ENCODE measurements at places on chromosomes 6 and 20. TPM values are rescaled to one million over a fixed set of nuclear protein-coding genes. Genes with fewer than 3 reads are reported as not detected.

Gene SLC2A10
- 27.3 TPM for total RNA-seq

Gene PPIL6
- total RNA-seq: 0.74 TPM

Gene LCA5
- total RNA-seq: 2.6 TPM

GRCh38 chr6:7140631-7141378 lies 33.0 kb downstream of the RREB1 start:
- DNase-seq: peak; percentile 91

DNA sequence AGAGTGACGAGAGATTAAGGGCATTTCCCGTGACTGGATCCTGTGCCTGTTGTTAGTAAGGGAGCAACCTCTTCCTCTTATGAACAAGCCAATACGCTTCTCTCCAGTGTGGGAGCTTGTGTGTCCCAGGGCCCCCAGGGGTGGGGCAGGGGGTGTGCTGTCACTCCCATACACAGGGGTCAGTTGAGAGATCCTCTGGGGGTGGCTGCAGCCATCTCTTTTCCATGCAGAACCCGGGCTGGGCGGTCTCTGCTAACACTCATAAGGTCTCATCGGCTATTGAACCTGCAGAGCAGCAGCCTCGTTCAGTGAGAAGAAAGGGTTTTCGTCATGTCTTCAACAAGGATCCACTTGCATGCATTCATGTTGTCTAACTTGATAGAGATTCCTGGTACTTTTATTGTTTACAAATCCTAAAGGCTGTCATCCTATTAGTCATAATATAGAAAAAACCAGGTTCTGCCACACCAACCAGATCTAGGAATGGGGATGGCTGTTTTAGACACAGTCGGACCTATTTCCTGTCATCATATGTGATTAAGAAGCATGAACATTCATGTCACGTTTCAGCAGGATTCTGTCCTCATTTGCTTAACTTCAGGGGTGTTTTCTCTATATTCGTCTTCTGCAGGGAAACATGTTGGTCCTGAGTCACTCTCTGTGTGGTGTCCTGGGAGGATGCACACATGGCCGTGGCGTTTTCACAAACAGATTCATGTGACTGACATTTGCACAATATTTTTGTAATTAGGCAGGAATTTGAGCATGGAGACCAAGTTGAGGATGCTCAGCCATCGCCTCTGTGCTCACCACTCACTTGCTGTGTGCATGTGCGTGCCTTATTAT lies 13.3 kb upstream of the THBS2 start:
- no peak for DNase-seq

GRCh38 chr6:153023977-153024708 lies 21.6 kb upstream of the MTRF1L start:
- peak; percentile 49 for DNase-seq

DNA sequence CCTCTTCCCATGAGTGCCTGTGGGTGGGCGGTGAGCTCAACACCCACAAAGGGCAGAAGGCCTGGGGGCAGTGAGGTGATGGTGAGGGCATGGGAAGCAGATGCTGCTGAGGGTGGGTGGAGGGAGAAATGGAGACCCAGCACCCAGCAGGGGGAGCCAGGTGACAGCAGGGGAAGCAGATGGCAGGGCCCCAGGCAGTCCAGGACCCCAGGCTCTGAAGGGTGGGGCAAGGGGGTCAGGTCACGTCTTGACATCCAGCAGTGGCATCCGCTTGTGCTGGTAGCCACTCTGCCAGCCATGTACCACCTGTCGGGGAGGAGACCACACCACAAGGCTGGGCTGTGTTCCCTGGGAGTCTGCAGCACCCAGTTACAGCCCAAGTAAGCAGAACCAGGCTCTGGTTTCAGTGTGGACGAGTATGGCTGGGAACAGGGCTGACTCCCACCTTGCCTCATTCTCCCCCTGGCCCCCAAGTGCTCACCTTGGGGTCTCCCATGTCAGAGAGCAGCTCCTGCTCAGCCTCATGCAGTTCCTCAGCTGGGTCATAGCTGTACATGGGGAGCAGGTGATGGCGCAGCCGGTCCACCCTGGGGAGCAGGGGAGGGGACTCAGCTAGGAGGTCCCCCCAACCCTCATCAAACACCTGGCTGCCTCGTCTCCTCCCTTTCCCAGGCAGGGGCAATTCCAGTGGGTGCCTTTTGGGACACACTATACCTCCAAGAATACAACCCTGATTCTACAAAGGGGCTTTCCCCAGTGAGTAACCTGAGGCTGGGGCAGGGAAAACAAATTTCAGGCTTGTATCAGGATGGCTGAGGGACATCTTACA lies 2.0 kb downstream of the SMIM29 start:
- no peak for DNase-seq
